ENCODE measurements at places on chromosomes 6 and 20.

- no peak for DNase-seq
Observed at GRCh38 chr6:137640086-137640485, 145.9 kb upstream of the OLIG3 start.

DNA sequence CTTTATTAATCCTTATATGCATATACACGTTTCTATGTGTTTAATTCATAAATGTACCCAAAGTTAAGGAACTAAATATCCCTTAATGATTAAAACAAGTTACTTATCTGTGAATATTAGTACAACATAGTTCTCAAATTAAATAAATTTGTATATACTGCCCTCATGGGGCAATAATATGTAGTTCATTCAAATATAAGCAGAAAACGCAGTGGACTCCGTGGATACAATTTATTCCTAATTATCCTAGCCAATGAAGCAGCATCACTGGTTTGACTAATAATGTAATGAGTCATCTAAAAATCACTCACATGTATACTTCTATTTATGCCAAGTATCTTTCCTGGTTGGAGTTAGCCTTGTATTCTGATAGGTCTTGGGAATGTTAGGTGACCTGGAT is 111.6 kb downstream of the TBC1D32 start:
- DNase-seq = no peak

DNA sequence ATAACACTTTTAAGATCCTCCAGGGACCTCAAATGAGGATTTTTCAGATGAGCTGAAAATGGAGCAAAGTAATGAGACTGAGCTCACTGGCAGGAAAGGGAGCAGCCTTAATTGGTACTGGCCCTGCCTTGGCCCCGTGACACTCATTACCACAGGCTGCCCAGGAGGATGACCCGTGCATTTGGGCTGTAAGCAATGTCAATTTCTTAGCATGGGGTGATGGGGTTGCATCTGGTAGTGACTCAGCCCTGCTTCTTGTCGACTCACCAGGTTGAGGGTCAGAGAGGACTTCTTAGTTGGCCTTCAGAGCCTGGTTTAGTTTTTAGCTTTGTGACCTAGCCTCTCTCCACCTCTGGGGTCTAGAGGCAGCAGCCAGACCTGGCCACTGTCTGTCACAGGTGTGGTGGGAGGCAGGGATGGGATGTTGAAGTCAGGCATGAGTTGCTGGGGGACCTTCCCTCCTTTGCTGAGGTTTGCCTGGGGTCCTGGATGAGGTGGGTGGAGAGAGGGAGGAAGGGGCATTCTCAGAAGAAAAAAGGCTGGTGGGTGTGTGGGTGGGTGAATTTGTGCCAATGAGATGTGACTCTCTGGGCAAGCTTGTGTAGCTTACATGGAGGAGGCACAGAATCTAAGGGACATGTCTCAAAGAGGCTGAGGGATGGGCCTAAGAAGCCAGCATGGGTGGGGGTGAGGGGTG is 25.9 kb upstream of the EPB41L1 start:
- no peak for DNase-seq

- DNase-seq = no peak
Observed at GRCh38 chr20:50609438-50609989, 81.8 kb downstream of the RIPOR3 start.

- DNase-seq = no peak
Observed at GRCh38 chr6:168232989-168233874, 86.3 kb downstream of the DACT2 start.

DNA sequence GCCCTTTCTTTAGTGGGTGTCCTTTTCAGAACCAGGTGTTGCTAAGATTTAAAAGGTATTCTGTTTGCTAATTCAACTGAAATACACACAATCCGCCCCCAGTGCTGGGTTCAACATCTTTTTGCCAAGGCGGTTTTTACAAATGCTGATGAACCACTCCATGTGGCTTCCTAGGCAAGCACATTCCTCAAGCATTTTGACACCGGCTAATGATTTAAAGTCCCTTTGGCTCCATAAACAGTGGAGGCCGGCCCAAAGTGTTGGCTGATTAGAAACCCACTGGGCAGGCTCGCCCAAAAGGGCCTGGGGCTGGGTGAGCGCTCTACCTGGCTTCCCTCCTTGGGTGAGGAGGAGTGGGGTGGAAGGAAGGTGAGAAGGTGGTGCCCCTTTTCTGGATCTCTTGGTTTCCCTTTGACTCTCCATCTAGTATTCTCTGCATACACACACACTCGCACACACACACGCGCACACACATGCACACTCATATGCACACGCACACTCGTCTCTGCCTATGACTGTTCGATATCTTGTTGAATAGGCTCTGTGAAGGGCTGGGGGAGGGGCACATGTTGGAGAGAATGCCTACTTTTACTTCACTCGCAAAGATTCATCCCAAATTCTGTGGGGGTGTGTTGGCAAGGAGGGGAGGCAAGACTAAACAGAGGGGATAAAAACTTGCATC is 66.7 kb upstream of the ARMC2 start:
- DNase-seq = no peak

DNA sequence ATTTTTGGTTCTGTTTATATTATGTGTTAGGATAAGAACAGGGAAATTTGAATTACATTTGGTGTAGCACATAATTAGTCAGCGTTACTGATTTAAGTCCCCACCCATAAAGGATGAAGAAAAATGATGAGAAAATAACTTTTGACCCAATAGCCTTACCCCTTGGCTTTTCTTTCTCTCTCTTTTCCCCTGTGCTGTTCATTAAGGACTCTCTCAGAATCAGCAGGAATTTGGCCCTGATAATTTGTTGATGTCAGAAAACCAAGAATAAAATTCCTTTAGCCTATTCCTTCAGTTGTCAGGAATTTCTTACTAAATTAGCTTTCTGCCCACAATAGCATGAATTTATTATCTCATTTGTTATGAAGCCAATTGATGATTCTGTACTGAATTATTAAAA is 18.5 kb downstream of the PLCB1 start:
- no peak for DNase-seq

- no peak for DNase-seq
Observed at GRCh38 chr6:113650610-113650979, 206.6 kb upstream of the MARCKS start.

DNA sequence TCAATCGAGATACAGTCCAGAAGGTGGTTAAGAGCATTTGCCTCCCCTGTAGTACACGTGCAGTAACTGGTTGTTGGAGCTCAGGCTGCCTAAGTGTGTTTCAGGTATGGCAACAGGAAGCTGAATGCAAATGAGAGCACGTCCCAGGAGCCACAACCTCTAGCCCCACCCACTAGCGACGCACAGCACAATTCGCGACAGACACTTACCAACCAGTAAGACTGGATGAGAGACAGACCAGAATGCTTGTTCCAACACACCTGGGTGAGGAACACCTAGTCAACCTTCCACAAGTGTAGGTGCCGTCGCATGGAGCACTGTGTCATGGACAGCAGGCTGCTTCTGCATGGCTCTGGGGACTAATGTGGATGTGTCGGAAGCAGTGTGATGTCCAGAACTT is 7.2 kb upstream of the SERPINB1 start:
- no peak for DNase-seq

DNA sequence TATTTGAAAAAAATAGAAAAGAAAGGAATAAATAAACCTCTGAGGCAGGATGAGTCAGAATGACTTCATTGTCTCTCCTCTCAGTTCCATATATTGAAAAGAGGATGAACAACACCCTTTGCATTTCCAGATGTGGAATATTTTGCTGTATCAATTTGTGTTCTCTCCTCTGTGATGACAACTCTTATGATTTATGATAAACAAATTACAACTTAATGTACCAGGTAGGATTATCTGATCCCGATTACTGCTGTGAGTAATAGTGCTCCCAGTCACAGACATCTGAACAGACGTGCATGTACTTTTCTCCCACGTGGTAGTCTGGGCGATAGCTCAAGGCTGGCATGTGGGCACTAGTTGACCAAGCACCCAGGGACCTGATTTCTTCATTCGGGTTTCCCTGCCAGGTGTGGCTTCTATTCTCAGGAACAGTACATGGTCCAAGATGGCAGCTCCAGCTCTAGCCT is 142.1 kb upstream of the SULF2 start:
- DNase-seq = no peak

GRCh38 chr20:33299111-33299603 is 16.1 kb downstream of the BPIFB1 start:
- peak; percentile 41 for DNase-seq

DNA sequence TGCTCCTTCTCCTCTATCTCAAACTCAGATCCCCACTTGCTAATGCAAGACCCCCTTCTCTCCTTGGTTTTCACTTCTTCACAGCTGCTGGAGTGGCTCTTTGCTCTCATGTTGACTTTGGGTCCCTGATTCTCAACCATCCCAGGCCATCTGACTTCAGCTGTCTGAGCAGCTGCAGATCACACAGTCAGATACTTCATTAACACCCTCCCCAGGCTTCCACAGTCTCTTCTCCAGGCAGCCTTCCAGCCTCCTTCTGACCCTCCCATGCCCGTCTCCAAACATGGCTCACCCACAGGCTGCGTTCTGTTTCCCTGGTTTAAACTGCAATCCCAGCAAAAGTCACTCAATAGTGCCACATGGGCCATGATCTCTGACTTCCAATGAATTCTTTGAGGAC is 65.4 kb downstream of the HIVEP2 start:
- no peak for DNase-seq

GRCh38 chr6:161142957-161143296 is 130.9 kb downstream of the AGPAT4 start:
- DNase-seq = no peak

GRCh38 chr20:41573955-41574354 is 44.2 kb downstream of the CHD6 start:
- no peak for DNase-seq

Measured in right renal pelvis (tissue), 4 donors.